ENCODE measurements at places on chromosomes 2 and 18.

DNA sequence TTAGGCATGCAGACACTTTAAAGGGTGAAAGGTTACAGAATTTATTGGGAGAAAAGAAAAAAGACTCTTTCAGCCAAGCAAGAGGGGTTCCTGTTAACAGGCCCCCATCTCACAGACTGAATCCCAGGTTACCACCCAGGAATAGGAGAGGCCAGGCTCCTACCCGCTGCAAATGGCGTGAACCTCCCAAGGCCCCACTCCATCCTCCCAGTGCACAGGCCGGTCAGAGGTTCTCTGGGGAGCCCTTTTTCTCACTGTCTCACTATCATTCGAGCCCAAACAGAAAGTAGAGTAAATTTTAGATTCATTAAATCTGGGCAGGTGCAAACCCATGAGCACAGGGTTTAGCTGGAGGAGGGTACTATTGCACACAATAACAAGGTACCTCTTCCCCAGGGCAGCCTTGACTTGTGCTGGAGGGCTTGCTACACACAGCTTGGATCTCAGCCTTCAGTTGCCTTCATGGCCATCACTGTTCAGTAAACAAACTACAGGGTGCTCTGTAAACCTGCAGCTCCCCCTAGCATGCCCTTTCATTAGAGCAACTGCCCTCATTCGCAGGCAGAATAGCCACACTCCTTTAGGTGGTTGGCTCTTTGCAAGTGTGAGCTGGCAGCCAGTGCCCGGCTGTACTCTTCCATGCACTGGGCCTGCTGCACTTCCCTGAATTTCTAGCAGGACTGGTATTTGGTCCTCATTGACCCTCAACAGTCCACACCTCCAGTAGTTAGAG lies 7.3 kb upstream of the PLEK start:
- no peak for DNase-seq

GRCh38 chr2:217920879-217921603 lies 81.8 kb downstream of the TNS1 start:
- peak; percentile 78 for DNase-seq

DNA sequence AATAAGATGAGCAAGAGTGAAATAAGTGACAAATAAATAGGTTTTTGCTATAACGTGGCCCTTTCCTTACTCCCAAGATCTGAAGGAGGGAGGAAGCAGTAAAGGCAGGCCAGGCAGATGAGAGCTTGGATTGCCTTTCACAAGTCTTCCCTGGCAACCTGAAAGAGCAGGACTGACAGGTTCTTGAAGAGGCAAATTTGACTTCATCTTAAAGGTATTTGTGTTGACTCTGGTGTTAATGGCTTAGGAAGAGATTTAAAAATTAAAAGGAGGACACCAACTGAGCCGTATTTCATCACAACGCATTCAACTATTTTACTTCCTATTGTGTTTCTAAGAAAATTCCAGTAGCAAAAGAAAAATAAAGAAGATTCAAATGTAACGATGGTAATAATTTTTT lies 3.2 kb downstream of the STRN start:
- no peak for DNase-seq

- DNase-seq = no peak
These were observed 88.9 kb upstream of the PMAIP1 start for GRCh38 chr18:59810735-59811520.

DNA sequence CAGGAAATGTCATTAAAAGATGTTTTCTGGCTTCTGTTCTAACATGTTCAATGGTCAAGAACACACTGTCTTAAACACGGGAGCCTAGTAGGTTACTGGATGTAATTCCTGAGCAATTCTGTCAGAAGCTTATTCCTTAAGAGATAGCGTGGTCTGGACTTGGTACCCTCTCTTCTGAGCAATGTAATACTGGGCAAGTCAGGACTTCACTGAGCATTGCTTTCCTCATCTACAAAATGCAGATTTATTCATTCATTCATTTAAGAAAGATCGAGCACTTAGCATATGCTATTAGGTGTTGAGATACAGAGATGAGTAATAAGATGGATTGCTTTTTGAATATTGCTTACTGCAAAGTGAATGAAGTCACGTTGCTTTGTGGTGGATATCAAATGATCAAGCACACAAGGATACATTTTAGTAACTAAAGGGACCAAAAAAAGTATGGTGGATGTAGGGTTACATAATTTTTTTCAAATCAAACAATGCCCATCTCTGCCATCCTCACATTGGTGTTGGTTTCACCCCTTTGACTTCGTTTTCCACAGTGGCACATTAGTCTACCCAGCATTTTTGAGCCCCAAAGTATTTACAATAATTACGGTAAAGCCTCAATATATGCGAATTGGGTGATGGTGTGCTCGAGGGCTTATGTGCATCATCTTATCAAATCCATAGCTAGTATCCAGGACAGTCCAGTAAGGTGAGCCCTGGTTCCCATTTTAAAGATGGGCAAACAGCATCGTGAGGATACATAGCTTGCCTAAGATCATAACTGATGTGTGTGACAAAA lies 65.3 kb downstream of the ZC3H6 start:
- DNase-seq = no peak

GRCh38 chr2:101558740-101559525 lies 84.0 kb upstream of the RFX8 start:
- DNase-seq = no peak

DNA sequence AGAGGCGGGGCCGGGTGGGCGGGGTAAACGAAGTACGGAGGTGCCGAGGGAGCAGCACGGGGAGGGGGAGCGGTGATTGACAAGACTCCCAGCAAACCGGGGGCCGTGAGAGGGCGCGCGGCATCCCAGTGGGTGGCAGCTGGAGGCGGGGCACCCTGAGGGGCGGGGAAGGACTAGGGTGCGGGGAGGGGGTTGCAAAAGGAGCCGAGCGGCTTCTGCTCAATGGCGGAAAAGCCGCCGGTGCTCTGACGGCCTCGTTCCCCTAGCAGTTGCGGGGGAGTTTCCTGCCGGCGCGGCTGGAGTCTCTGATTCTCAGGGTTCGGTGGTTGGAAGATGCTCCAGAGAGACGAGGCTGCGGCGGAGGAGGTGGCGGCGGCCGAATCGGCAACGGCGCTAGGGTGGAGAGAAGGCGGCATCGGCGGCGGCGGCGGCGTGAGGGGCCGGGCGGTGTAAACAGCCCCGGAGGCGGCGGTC lies at the start of gene PPM1B:
TSS of gene PPM1B (plus strand) at position 195 of the 474 bp plus-strand sequence. CDS start 32,325 bp downstream, outside the sequence.
- peak; percentile 100 for DNase-seq

DNA sequence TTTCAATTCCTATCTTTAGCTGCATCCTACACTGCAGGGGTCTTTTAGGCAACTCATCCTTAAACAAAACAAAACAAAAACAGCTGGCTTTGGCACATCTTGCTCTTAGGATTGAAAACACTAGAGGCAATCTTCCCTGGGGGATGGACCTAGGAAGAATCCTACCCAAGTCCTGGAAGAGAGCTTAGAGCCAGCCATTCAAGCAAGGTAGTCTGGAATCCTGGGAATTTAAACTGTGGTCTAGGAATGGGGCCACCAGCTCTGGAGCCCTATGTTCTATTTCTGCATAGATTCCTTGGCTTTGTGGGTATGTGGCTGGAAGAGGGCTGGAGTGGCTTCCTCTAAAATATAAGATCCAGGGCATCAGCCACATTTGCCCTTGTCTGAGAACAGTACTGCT lies 27.7 kb downstream of the MYL1 start:
- DNase-seq = no peak

DNA sequence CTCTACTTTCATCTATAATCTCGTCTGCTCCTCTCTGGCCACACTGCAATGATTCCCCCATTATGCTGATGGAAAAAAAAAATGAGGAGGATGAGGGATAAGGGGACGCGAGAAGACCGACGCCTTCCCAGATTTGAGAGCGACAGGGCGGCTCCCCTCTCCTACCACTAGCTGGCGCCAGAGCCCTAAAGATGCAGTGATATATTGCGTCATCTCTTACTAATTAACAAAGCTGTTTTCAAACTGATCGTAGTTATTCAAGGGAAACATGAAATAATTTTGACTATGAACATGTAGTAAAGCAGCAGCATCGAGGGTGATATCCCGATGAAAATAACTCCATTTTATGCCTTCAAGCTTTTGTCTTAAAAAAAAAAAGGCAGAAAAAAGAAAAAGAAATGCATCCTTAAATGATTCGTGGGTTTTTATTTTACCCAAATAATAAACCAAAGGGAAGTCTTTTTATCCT lies 48.0 kb upstream of the HNRNPA3 start:
- DNase-seq = peak; percentile 85

DNA sequence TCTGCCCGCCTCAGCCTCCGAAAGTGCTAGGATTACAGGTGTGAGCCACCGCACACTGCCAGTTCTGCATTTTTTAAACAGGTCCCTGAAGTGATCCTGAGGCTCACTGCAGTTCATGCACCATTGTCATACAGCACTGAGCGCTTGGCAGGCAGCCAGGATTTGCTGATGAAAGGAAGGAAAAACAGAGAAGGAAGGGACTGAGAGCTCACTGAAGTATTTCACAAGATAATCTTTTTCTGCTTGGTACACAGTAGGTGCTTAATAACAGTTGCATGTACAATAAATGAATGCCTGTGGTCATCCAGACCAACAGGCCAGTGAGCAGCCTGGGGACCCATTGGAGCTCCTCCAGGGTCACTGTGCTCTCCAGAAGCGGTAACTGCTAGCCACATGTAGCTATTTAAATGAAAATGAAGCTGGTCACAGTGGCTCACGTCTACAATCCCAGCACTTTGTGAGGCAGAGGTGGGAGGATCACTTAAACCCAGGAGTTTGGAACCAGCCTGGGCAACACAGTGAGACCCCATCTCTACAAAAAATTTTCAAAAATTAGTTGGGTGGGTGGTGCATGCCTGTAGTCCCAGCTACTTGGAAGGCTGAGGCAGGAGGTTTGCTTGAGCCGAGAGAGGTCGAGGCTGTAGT lies 33.1 kb upstream of the SMAD7 start:
- peak; percentile 85 for DNase-seq

- peak; percentile 89 for DNase-seq
These were observed 11.5 kb downstream of the CFAP65 start for GRCh38 chr2:219029829-219030165.

GRCh38 chr2:151922845-151923666 lies 94.8 kb upstream of the ARL5A start:
- peak; percentile 88 for DNase-seq

DNA sequence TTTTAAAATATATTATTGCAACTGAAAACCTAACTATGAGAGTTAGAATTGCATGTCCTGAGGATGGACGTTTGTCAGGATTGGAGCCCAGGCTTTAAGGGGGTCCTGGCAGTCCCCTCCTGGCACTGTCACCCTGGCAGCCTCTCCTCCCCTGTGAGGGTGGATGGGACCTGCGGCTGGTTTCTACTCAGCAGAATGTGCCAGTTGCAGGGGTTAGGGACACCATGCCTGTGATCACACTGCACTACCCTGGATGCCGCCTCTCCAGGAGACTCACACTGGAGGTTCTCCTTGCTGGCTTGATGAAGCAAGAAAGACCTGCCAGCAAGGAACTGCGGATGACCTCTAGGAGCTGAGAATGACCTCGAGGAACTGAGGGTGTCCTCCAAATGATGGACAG lies 356.7 kb upstream of the MYT1L start:
- no peak for DNase-seq

DNA sequence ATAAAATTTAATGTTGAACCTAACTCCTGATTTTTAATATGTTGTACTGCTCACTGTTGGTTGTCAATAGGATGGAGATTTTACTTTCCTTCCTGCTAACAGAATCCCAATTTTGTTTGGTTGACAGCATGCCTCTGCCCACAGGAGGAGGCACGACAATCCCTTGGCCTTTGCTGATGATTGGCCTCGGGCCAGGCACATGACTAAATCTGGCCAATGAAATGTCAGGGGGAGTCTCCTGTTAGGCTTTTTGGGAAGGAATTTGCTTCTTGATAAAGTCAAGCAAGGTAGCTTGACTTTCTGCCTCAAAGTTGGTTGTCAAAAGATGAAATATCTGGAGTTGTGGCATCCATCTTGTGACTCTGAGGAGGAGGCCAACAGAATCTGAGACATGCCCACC lies 6.8 kb upstream of the TGFA start:
- no peak for DNase-seq

Data from Right ventricle myocardium inferior (tissue), 1 donor.